ENCODE measurements at places on chromosomes 2 and 18.
A peak's percentile ranks its signal among the peaks of the same experiment; 100 is the strongest.

- DNase-seq = no peak
These were observed 64.3 kb upstream of the EPAS1 start for GRCh38 chr2:46232860-46233259.

DNA sequence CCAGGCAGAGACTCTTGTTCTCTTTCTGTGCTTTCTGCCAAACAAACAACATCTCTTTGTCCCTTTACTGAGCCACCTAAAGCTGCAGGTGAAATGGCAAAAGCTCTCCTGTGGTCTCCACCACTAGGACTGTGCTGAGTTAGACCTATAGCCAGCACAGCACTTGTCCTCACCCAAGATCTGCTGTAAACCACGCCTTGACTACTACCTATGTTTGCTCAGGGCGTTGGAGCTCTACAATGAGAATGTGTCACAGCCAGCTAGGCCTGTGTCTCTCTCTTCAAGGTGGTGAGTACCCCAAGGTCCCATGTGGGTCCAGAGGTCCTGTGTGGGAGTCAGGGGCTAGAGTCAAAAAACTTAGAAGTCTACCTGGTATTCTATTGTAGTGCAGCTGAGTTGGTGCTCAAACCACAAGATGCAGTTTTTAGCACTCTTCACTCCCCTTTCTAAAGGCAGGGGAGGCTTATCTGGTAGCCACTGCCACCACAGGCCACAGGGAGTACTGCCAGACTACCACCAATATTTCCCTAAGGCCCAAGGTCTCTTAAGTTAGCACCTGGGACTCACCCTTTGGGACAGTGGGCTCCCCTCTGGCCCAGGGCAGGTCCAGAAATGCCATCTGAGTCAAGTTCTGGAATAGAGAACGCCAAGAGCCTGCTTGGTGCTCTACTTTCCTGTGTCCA lies 96.8 kb upstream of the RPRM start:
- no peak for DNase-seq

DNA sequence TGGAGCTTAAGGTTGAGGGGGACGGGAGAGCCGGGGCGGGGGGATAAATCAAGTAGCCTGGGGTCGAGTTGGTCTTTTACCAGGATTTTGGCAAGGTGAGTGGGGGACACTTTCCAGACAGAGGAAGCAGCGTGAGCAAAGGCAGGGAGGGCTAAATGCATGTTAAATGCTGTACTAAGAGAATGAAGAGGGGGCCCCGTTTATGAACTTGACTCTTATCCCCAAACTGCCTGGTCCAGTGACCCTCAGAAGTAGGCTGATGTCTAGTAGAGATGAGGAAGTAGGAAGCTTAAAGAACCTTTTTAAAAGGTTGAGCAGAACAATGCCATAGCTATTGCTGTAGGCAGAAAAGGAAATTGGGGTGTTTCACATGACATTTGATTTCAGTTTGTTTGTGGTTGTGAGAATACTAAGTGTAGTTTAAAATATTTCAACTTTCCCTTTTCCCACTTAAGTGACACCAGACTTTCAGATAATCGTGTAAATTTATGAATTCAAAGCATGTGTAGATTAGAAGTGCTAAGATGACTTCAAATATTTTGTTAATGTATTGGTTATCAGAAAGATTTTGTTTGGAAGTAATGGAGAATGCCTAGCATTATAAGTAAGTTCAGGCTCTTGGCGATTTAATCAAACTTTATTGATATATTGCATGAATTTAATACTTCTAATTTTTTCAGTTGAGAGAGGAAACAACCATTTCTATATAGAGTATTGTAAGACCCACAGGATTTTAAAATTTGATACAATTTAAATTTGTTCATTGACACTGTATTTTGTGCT lies 1.8 kb downstream of the REL start:
- no peak for DNase-seq

DNA sequence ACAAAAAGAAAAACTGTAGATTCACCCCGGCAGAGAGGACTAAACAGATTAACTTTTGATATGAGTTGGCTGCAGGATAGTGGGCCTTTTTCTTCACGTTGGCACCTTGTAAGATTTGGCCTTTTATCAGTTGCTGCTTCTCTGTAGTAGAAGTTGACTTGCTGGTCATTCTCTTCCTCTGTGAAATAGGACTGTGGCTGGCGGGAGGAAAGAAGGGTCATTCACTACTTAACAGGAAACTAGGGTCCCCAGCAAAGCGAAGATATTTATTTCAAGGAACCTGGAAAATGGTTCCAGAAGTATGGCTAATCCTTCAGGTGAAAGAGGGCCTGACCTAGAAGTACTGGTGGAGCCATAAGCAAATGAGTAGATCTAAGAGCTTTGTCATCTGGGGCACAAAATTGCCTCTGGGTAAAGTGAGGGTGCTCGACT lies 383 bp upstream of the ATP5MC3 start:
- DNase-seq = no peak

DNA sequence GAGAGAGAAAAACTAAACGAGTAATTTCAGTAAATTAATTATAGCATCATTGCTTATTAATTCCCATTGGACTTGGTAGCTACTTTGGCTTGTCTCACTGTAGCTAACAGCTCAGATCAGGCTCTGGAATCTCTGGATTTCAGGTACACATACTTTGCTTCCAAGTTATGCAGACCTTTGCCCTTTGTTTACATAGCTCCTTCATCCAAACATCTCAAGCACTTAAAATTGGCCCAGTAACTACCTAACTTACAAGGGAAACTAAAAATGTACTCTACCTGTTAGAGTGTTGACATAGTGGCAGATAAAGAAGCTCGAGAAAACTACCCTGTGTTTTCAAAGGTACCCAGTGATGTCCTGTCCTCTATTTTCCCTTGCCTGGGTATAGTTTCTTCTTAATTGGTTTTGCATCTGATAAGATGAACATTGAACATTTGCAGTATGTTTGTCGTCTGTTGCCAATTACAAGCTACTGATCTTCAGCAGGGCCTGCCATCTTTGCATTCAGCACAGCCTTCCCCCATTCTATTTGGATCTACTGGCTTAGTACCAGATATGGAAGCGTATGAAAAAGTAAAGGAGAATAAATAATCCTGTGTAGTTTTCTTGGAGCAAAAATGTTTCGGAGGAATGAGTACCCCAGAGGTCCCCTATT lies 601.5 kb upstream of the FANCL start:
- no peak for DNase-seq

DNA sequence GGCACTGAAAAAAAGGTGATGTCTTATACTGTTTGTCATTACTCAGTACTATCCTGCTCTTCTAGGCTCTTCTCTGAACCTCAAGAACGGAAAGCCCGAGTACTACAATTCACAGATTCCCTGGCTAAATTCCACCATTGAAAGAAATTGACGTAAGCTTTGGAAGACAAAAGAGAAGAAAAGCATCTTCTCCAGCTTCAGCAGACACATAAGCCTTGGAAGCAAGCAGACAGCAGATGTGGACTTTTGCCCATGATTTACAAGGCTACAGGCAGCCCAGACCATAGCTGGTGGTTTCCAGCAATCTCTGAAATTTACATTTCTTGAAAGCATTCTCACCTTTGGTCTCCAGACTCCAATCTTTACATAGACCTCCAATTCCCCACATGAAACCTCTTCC lies 289.0 kb downstream of the C1D start:
- no peak for DNase-seq

GRCh38 chr2:59583173-59583765 lies 970.2 kb downstream of the BCL11A start:
- DNase-seq = no peak

DNA sequence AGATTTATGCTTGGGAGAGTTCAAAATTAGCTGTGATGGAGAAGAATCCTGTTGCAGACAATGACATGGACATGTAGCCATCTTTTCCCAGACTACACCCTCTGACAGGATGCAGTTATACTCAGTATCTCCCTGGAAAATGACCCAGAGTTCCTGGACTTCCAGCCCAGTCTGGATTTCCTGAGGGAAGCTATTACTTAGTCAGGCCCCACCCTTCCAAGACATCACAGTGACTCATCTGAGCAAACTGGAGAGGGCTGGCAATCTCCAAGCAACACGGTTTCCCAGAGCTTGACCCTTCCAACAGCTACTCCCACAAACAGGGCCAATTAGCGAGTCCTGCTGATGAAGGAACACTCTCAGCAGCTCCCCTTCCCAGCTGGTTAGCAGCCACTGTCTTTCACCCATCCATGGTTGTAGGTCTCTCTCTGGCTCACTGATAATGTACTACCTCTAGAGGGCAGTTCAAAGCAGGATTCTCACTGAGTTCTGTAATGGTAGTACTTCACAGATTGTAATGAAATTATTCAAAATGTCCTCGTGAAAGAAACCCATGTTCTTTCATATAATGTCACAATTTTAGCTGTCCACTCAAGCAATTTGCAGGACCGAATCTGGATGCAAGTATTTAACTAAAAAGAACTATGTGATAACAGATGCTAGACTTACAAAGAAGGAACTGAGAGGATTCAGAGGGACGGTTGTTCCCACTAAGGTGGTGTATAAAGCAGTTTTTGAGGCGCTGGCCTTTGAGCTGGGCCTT lies 110.2 kb downstream of the MDH1 start:
- peak; percentile 29 for DNase-seq

DNA sequence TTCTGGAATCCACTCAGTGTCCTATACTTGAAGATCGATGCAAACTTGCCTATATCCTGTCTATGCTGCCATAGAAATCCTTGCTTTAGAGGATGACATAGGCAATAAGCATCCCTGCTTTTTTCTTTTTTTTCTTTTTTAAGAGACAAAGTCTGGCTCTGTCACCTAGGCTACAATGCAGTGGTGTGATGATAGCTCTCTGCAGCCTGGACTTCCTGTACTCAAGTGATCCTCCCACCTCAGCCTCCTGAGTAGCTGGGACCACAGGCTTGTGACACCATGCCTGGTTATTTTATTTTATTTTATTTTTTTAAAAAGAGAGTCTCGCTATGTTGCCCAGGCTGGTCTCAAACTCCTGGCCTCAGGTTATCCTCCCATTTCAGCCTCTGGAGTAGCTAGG lies 76.9 kb downstream of the LBH start:
- DNase-seq = no peak

DNA sequence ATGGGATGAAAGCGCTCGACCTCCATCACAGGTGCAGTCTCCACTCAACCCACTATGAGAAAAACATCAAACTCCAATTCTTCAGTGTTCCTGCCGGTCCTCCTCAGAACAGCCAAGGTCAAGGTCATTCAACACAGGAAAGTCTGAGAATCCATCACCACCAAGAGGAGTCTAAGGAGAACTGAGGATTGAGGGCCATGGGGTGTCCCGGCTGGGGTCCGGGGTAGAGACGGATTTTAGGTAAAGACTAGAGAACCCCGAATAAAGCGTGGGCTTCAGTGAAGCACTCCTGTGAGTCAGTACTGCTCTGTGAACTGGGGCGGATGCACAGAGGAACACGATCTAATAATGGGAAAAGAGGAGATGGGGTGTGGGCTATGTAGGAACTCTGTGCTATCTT lies 41.8 kb downstream of the PTGR3 start:
- DNase-seq = no peak

- DNase-seq = no peak
These were observed 17.4 kb downstream of the DYNC2LI1 start for GRCh38 chr2:43791035-43791765.

DNA sequence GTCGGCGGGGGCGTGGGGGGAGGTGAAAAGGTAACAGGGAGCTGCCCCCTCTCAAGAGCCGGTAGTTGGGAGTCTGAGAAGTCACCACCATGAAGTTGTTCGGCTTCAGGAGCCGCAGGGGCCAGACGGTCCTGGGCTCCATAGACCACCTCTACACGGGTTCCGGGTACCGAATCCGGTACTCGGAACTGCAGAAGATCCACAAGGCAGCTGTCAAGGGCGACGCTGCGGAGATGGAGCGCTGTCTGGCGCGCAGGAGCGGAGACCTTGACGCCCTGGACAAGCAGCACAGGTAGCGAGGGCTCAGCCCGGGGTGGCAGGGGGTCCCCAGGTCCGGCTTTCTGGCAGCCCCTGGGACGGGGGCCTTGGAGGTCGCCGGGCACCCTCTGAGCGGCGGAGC lies 47.1 kb upstream of the ZNF519 start:
- no peak for DNase-seq
